ENCODE measurements at places on chromosomes 3 and 15.

DNA sequence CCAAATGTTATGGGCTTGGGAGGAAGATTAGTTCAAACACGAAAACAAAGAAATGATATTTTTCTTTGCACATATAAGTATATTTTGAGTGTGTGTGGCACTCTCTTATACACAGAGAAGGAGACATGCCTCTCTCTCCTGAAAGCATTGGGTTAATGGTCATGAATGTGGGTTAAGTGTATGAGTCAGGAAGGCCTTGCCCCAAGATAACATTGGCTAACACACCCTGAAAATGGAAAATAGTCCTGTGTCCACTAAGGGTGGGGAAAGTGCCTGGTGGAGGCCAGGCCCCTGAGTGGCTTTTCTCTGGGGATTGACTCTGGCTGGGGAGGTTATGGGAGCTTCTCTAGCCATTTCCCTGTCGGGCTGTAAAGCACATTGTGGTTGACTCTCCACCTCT lies 332.7 kb upstream of the ONECUT1 start:
- no peak for DNase-seq

DNA sequence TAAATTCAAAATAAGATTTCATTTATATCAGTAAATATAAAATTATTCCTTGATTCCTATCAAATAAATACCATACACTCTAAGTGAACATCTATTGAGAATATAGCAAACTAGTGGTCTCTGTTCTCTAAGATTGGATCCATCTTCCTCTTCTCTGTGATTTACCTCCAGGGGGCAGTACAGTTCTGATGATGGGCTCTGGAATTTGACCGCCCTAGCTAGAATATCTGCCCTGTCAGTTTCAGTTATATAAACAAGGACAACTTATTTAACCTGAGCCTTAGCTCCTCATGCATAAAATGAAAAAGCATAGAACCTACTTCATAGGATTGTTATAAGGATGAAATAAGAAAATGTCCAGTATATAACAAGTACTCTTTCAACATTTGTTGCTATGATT lies 171.1 kb upstream of the CCDC54 start:
- peak; percentile 44 for DNase-seq

DNA sequence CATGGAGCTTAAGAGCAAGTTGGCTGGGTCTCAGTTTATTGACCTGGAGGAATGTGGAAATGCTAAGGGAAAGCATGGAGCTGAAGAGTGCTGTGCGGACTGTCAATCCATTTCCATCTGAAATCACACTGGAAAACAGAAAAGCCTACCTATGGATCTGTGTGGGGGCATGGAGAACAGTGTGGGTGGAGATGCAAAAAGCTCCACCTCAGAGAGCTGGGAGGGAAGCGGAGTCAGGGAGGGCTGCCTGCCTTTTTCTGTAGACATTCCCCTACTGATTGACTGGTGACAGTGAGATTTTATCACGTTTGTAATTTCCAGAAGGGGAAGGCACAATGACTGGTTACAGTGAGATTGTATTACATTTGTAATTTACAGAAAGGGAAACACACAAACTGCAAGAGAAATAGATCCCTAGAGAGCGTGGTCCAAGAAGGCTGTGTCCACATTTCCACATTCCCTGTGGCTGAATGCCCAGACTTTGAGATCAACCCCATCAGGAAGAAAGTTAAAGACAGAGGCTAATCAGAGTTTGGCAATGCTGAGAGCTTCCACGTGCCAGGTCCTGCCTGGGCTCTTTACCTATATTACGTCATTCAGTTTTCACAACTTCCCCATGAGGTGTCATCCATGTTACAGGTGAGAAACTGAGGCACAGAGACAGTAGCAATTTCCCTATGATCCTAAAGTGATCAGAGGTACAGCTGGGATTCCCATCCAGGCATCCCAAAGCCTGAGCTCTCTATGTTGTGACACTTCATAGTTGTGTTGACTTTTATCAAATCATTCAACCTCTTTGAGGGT lies 67.7 kb upstream of the NSMCE3 start:
- DNase-seq = no peak

GRCh38 chr3:119295816-119296726 lies 1.9 kb downstream of the ARHGAP31 start:
- no peak for DNase-seq

GRCh38 chr3:179544981-179545645 lies 17.6 kb upstream of the ACTL6A start:
- peak; percentile 91 for DNase-seq

GRCh38 chr15:76384409-76384808 lies 47.8 kb downstream of the ISL2 start:
- no peak for DNase-seq

DNA sequence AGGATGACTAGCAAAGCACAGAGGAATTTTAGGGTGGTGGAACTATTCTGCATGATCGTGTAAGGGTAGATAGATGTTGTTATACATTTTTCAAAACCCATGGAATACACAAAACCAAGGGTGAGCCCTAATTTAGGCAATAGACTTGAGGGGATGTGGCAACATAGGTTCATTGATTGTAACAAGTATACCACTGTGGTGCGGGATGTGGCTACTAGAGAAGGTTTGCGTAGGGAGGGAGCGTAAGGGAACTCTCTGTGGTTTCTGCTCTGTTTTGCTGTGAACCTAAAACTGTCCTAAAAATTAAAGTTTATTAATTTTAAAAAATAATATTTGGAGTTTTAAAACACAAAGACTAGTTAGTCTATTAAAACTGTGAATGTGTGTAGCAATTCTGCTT lies 202.8 kb downstream of the PLCL2 start:
- no peak for DNase-seq

DNA sequence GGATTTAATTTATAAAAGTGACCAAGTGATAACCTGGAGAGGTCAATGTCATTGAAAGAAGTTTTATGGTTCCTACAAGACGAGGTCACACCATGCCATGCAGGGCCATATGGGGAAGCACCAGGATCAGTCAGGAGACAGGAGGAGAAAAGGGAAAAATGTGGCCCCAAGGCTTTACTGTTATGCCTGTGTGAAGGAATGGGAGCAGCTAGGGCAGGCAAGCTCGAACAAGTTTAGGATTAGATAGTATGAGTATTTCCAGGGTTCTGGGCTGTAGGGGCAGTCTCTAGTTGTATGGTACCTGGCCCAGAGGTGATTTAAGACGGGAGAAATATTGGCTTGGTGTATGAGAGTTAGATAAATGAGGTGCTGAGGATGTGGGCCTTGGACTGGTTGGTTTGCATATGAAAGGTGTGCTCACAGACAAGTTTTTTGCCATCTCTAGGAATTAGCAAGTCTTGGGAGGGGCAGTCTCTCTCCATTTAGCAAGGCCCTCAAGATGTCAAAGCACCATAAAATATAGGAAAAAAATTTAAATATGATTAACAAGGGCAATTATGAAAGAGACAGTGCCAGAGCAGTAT lies 36.3 kb upstream of the DCLK3 start:
- DNase-seq = no peak

DNA sequence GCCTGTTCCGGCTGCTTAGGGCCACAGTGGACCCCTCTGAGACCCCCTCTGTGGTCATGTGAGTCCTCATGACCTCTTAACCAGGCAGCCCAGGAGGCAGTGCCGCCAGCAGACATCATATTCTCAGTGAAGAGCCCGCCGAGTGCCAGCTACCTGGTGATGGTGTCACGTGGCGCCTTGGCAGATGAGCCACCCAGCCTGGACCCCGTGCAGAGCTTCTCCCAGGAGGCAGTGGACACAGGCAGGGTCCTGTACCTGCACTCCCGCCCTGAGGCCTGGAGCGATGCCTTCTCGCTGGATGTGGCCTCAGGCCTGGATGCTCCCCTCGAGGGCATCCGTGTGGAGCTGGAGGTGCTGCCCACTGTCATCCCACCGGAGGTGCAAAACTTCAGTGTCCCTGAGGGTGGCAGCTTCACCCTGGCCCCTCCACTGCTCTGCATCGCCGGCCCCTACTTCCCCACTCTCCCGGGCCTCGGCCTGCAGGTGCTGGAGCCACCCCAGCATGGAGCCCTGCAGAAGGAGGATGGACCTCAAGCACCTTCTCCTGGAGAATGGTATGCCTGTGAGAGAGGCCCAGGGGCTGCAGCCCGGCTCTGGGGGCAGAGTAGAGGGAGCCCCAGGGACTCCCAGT lies 176.1 kb downstream of the TBC1D2B start:
- no peak for DNase-seq

DNA sequence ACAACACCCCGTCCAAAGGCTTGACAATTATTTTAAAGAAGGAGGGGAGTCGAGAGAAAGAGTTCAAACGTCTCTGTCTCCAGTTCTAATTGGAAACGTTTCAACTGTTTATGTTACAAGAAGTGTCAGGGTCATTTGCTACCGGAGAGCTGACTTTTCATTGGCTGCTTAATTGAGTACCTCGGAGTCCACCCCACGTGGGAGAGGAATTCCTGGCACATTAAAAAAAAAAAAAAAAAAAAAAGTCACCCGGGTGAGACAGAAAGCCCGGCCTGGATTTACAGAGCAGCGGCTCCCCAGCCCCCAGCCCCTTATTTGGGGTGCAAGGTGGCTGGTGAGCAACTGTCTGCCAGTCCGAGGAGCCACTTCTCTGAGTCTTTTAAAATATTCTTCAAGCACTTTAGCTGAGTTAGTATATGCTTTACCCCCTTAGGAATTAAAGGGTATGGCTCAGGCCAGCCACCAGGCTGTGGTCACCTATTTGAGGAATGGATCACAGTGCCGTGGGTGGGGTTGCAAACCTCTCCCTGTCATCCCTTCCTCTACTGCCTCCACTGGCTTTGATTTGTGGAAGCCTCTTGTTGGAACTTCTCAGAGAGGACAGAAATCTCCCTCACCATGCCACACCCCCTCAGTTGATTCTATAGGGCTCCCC lies 3.9 kb upstream of the TLE3 start:
- DNase-seq = peak; percentile 73

DNA sequence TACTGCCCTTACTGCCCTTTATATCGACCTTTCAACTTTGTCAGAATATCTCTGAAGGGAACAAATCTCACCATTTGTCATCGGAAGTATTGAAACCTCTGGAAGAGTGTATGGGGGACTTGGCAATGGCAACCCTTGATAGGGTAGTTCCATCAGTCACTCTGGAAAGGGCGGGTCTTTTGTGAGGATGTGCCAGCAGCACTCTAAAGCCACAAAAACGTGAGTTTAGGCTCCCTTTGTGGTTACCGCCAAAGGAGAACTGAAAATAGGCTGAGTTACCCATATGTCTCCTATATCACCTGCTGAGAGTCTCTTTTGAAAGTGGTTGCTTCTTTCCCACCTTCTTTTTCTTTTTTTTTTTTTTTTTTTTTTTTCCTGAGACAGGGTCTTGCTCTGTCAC lies 296.8 kb upstream of the CHRM5 start:
- no peak for DNase-seq

GRCh38 chr3:136734382-136735070 lies 17.7 kb downstream of the STAG1 start:
- DNase-seq = no peak

DNA sequence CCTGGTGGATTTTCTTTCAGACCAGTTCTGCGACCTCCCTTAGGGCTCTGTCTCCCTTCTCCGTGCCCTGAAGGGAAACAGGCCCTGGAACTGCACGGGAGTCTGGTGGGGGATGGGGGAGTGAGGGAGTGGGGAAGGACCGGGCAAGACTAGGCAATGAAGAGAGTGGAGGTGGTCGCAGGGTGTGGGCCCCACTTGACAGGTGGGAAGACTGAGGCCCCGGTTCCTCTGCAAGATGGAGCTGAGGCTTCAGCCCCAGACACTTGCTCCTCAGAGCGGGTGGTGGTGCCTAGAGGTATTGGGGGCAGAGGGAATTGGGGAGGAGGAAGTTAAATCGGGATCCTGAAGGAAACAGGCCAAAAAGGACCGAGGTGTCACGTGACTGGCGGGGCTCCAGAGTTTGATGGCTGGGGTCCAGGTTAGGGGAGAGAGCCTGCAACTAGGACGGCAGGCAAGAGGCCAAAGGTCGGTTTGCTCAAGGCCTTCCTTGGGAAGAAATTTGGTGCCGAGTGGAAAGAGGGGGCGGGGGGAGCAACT lies 597 bp upstream of the CAMK1 start:
- DNase-seq = no peak

- no peak for DNase-seq
Observed at GRCh38 chr3:42790714-42791229, 13.5 kb downstream of the HIGD1A start.

DNA sequence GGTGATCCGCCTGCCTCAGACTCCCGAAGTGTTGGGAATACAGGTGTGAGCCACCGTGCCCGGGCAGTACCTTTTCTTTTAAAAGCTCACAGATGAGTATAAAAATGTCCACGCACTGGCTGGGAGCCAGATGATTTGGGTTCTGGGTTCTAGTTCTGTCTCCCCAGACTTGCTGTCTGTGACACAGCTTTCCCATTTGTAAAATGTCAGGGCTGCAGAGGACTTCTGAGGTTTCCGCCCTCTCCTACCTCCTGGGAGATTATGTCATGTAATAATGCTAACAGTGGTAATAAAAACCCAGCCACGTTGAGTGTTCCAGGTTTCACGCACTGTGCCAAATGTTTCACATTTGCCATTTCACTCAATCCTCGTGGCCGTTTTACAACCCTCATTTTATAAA lies 1.3 kb upstream of the PPP4R2 start:
- DNase-seq = no peak

DNA sequence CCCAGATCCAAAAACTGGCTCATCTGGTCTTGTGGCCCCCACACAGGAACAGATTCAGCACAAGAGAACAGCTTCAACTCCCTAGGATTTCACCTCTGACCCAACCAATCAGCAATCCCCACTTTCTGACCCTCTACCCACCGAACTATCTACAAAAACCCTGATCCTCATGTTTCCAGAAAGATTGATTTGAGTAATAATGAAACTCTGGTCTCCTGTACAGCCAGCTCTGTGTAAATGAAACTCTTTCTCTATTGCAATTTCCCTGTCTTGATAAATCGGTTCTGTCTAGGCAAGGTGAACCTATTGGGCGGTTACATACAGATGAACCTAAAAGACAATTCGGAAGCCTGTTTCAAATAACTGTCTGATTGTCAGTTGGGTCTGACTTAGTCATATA lies 847.6 kb upstream of the ALCAM start:
- DNase-seq = no peak

DNA sequence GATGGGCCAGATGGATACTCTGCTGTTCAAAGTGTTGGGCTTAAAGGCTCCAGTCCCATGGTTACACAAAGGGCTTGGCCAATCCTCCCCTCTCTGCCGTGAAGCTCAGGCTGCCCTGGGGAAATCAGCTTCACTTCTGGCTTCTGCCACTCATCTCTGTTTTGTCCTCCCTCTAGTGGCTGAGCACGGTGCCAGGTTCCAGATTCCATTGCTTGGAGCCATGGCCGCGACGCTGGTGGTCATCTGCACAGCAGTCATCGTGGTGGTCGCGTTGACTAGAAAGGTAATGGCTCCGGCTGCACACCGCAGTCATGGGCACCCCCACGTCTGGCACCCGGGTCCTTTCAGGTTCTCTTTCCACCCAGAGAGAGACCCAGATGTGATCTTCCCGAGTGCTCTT lies 5.6 kb downstream of the TIGIT start:
- DNase-seq = peak; percentile 24

DNA sequence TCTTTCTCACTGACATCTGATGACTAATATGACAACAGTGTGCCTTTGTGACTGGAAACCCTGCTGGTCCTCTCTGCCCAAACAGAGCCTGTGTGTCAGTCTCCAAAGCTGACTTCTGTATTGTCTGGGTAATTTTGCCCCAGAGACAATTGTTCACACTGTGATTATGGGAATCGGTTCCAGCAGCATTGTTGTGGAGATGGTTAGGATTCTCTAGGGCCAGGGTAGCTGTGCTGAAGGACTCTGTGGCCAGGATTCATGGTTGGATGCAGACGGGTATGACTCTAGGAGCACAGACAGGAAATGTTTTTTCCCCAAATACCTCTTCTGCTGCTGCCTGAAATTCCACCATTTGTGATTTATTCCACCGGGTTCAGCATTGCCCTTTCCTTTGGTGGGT lies 57.5 kb upstream of the ITGA11 start:
- no peak for DNase-seq

All from HFFc6 (cell line).